Mucosa of gallbladder (tissue), 1 donor: ENCODE measurements at places on chromosomes 6 and 20. TPM values are rescaled to one million over a fixed set of nuclear protein-coding genes. Genes with fewer than 3 reads are reported as not detected.

DNA sequence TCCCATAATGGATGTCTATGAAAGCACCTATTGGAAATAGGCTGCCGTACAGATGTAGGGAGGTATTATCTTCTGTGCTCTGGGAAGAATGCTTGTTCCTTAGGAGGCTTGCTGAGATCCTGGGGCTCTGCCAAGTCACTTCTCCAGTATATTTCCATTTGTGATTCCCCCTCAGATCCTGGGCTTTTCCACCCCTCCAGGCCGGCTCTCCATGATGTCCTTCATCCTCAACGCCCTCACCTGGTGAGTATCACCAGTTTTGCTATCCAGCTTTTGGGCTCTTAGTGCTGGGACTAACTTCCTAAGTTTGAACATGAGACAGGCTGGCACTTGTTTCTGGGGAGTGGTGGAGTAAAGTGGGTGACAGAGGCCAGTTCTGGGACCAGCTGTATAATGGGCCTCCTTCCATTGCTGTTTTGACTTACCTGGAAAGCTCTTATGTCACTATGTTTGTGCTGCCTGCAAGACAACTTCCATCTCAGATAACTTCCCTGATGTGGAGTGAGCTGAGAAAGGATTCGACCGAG, 2.6 kb downstream of the SYS1 start:
- no peak for DNase-seq

- no peak for DNase-seq
Measured at GRCh38 chr6:1945235-1945832, 300.1 kb downstream of the GMDS start.

DNA sequence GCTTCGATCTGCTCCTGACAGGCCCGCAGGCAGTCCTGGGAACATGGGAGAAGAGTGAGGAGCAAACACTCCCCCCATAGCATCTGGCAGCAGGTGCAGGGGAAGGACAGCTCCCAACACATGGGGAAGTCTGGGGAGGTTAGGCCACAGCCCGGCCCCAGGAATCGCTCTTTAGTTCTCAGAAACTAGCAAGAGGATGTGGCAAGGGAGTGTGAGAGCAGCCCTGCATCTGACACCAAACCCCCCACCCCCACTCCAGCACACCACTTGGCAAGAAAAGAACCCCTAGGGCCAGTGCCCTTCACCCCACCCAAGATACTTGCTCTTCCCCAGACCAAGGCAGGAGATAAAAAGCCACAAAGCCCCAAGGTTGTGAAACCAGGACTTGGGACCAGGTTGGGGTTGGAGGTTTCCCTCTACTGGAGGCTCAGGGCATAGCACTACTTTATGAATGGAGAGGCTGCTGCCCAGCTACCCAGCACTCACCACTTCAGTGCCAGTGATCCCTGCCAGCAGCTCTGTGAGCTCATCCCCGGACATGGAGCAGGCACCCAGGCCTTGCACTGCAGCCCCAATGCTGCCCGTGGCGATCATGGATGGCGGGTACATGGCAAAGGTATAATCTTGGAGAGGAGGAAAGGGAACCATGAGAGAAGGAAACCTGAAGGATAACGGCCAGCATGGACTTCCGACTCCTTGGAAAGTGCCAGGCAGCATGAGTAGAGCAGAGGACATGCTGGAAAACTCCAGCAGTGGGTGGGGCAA, 5.4 kb downstream of the CCND3 start:
- DNase-seq, result peak; percentile 79

Gene TXLNB
- 0.75 TPM for total RNA-seq

GRCh38 chr20:59043698-59044097, 1.1 kb upstream of the PRELID3B start:
- no peak for DNase-seq

Gene LGSN
- 0.06 TPM for total RNA-seq

GRCh38 chr6:87146363-87146762, 9.0 kb upstream of the ZNF292 start:
- no peak for DNase-seq

Gene PHACTR1
- 14.6 TPM for total RNA-seq

Gene CALHM4
- not detected for total RNA-seq

DNA sequence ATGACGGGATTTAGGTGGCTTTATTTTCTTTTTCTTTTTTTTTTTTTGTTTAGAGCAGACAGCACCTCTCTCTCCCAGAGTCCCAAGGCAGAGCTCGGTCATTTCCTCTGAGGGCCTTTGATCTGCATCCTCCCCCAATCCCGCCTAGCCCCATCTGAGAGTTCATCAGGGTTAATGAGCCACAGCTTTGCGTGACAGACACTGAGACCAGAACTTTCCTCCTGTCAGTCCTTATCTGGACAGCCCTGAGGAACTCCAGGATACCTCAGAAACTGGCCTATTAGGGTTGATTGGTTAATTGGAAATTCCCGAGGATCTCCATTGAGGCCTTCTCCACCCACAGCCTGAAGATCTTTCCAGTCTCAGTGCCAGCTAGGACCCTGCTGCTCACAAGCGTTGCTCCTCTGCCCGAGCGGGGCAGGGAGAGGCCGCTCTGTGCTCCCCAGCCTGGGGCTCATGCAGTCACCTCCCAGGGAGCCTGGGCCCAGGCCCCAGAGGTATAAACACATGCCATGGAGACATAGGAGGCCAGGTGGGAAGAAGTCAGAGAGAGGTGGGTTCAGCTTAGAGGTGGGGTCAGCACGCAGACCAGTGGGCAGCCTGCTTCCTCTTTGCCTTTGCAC, 1.4 kb upstream of the LRRN4 start:
- DNase-seq, result no peak

DNA sequence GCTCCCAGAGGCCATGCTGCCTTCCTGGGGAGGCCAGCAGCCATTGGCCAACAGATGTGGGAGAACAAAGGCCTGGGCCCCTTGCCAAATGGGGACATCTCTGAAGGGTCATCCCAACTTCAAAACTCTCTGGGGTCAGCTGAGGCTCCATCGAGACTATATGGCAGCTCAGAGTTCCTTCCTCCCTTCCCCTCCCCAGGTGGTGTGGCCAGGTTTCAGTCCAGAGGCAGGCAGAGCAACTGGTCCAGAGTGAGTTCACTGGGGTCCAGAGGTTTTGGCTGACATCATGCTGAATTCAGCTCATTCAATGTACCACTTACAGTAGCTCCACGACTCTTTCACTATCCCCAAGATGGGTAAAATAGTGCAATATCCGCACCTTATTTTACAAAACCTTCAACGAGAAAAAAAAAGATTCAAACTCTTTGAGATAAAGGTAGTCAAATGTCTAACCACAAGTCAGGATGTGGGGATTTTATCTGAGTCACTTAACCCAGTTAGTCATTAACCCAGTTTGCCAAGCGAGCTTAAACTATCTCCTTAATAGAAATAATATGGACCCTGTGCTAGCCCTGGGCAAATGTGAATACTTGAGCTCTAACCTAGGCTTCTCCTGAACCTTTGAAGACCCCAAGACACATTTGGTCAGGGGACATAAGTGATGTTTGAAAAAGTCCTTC, 108.4 kb upstream of the PLEKHG1 start:
- no peak for DNase-seq

GRCh38 chr6:34318499-34319470, 70.0 kb upstream of the SMIM29 start:
- no peak for DNase-seq

Gene EEF1A2
- 56.3 TPM for total RNA-seq

Gene SLC17A1
- total RNA-seq, result 0.63 TPM

GRCh38 chr6:144353871-144354314, 68.8 kb downstream of the UTRN start:
- no peak for DNase-seq

GRCh38 chr6:87756858-87757257, 54.8 kb upstream of the AKIRIN2 start:
- DNase-seq, result no peak

Gene KIAA1755
- total RNA-seq, result 7.1 TPM

DNA sequence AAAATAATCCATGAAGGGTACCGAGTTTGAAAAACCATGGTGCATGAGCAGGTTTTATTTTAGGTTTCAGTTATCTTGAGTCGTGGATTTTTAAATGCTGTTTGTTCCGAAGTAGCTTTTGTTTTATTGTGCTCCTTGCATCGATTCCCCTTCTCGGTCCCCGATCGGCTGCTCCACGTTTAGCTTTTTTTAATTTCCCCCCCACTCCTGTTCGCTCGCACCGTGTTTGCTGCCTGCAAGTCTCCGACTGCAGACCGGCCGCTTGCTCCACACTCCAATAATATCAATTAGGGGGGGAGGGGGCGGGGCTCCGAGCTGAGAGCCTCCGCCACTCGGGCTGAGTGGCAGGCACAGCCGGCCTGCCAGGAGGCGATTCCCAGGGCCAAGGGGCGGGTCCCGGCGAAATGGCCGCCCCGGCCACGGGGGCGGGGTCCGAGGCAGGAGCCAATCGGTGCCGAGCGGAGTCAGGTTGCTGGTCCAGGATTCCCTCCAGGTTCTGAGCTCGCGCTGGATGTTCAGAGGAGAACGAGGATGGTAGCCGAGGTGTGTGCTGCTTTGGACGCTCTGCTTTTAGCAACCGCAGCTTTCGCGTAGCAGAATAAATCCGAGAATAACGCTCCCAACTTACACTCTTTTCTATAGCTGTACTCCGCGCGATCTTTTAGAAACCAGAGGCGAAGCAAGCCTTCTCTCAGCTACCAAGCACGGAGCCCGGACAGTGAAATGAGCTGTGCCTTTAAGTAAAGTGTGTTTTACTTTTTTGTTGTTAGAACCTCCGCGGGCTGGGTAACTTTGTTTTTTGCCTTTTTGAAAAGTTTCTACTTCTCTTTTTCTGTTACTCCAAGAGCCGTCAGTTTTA, at the start of gene EPHA7:
Gene EPHA7, minus strand, starts transcription at position 256 of the 859 bp plus-strand sequence. Its CDS starts 218 bp downstream, at position 38.
- DNase-seq, result peak; percentile 96

Gene LY6G6F
- total RNA-seq, result not detected

GRCh38 chr20:16187956-16188616, 385.2 kb downstream of the KIF16B start:
- no peak for DNase-seq

GRCh38 chr6:4611429-4612129, 164.6 kb upstream of the CDYL start:
- peak; percentile 51 for DNase-seq

Gene IP6K3
- total RNA-seq, result 0.26 TPM

Gene AAR2
- 26.1 TPM for total RNA-seq

DNA sequence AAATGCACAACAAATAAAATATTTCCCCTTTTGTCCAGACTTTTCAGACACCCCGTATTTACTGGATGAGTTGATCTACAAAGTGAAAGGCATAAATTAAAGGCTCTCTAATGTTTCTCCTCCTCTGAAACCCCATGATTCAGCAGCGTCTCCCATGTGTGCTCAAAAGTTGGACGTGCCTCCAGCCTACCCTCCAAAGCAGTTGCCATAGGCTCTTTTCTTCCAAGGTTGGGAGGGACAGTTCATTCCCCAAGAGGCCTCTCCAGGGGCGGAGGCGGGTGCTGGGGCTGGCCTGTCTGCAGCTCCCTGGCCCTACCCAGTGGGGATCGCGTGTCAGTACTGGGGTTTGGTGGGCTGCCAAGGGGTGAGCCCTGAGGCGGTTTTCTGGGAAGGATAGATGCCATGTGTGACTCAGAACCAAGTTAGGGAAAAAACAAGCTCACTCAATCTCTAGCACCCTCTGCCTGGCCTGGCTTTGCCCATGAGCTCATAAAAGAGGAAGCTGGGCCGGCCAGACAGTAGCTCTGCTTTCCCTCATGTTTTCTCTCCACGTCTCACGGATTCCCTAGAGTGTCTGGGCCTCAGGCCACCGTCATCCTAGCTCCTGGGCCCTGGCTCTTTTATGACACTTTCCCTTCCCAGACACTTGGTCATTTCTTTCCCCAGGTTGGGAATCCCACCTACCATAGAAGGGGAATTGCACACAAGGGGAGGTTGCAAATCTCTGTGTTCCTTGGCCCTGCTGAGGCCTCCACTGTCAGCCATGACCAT, 8.0 kb upstream of the IER3 start:
- peak; percentile 89 for DNase-seq

DNA sequence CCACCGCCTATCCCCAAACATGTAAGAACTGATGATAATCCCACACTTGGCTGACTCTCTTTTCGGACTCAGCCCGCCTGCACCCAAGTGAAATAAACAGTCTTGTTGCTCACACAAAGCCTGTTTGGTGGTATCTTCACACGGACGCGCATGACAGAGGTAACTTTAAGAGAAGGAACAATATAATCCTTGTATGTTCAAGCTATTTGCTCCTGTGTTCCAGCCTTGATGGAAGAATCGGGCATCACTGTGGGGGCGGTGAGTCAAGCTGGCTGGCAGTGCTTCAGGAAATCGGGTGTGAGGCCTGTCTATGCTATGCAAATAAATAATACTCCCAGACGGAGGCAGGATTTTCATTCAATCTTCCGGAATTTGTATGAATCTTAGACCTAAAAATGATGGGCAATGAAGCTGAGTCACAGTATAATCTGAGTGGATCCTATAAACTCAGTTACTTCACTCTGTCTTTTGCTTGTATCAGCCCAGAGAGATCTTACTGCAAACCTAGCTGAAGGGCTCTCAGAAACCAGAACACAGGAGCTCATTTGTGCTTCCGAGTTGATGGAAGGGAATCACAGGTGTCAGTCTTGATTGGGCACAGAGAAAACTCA, 45.2 kb upstream of the NT5E start:
- peak; percentile 57 for DNase-seq

Gene BPIFB4
- total RNA-seq, result not detected

Gene DEFB132
- total RNA-seq, result not detected

DNA sequence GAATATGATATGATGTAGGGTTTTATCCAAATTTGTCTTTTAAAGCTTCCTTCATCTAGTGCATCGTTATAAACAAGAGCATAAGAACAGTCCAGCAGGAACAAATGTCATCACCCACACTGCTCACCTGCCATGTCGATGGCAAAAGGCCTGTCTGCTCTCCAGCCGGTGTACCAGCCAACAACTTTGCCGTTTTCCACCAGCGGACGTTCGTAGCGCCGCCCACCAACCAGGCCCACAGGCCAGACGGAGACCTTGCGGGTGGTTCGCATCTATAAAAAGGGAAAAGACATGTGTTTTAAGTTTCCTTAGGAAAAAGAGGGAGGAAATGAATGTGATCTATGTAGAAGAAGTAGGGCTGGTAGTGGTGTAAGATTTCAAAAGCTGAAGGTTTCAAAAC, 62.9 kb downstream of the B3GAT2 start:
- no peak for DNase-seq

Gene COL20A1
- total RNA-seq, result 0.14 TPM

GRCh38 chr20:20363799-20364592, 3.9 kb upstream of the INSM1 start:
- DNase-seq, result no peak

Gene LINC00237
- not detected for total RNA-seq

DNA sequence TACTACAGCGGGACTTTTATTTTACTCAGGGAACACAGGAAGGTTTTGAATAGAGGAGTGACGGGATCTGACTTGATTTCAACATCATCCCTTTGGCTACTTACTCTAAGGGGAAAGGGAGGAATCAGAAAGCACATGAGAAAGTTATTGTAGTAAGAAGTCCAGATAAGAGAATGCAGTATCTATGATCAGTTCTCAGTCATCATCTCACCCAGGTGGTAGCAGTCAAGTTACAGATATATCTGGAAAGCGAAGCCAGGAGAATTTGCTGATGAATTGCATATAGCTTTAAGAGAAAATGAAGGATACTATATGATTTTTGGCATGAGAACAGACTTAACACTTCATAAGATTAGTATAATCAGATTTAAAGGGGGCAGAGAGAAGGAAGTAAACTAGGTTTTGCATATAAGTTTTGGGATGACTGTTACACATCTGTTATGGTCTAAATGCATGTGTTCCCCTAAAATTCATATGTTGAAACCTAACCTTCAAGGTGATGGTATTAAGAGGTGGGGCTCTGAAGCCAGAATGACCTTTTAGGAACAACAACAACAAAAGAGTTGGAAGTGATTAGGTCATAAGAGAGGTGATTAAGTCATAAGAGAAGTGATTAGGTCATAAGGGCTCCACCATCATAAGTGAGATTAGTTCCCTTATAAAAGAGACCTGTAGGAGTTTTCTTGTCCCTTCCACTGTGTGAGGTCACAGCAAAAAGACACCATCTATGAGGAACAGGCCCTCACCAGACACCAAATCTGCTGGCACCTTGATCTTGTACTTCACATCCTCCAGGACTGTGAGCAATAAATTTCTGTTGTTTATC, 6.7 kb downstream of the RAD21L1 start:
- no peak for DNase-seq
